ENCODE measurements at places on chromosomes 11 and 22.

DNA sequence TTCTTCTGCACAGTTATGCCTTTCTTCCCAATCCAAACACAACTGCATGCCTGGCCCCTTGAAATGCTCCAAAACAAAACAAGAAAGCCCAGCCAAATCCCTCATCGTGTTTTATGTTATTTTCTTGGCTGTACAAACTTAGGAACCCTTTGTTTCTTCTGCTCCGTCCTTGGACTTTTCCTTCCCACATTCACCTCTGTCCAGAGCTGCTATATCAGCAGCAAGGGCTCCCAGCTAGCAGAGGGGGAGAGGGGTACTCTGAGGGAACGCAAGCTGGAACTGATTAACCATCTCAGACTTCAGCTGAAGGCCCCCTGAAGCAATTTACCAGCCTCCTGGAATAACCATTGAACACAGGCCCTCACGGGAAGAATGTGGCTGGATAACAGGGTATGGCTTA is 214.7 kb downstream of the TENM4 start:
- no peak for DNase-seq

DNA sequence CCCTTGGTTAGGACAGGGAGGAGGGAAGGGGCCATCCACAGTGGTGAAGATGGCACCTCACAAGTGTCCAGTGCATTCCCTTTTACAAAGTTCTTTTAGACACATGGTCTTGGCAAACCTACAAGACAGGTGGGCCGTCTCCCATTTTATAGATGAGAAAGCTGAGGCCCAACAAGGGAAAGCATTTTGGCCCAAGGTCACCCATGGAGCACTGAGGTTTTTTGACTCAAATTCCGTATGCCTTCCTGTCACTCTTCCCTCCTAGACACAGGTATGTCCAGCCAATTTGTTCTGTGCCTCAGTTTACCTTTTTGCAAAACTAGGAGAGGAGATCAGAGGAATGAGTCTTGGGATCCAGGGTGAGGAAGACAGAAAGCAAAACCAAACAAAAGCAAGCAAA is 1.2 kb downstream of the C1QTNF4 start:
- no peak for DNase-seq

- DNase-seq: no peak
Observed at GRCh38 chr11:2488004-2488403, 43.2 kb downstream of the KCNQ1 start.

DNA sequence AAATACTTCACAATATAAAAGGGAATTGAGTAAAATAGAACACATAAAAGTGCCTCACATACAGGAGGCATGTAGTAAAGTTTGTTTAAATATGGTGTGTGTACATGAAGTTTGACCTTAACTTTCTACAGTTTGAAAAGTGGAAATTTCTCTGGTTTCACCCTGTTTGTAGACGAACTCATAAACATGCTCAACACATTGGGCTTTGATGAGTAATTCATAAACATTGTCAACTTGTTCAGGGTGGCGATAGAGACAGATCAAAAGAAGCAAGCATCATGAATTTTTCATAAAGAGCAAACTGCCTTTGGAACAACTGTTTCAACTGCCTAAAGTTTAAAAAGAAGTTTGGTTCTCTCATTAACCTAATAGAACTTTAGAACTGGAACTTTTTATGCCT is 9.1 kb downstream of the SLN start:
- DNase-seq: no peak

GRCh38 chr11:130243816-130244215 is 70.9 kb downstream of the ZBTB44 start:
- no peak for DNase-seq

DNA sequence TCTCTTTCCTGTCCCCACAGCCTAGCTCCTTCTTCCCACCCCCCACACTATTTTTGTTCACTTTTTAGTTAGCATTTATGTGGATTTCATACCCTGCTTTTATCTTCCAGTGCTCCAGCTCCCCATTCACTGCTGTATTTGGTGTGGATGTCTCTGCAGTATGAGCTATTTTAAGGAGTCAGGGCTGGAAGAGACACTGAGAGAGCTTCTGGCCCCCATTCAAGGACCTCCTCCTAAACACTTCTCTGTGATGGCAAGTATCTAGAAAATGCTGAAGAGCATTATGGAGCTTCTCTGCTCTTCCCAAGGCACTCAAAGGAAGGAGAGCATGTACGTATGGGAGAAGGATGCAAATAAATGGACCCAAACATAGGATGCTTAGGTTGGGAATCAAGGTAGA is 79.5 kb downstream of the RAB30 start:
- no peak for DNase-seq

DNA sequence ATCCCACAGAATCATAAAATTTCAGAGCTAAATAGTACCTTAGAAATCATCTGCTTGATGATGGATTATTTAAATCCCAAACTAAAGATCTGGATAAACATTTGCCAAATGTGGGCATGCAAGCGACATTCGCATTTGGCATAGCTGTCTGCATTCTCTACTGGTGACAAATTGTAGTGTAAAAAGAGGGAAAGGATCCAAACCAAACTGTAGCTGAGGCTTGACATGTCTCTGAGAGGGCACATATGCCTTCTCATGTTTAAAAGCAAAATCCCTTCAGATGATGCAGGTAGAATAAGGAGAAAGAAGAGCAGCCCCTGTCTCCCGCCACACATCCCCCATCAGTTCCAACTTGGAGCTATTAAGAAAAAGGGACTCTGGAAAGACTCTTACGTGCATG is 257.5 kb upstream of the MTNR1B start:
- no peak for DNase-seq

- DNase-seq: no peak
Observed at GRCh38 chr22:19546680-19547079, 22.5 kb upstream of the CLDN5 start.

GRCh38 chr11:123292647-123293046 is 97.6 kb upstream of the CLMP start:
- no peak for DNase-seq

DNA sequence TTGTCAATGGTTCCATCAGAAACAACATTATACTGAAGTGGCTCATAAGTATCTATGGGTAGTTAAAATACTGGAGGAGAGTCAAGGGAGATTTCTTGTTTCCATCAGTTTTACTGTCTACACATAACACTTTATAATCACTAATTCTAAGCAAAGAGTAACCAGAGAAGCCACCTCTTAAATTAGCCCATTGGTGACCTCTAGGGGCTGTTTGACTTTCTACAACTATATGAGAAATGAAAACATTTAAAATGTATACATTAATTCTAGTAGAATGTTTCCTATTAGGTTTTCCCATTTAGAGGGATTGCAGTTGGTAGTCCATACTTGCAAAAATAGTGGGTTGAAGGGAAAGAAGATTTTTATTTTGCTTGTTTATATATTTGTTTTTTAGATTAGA is 504.3 kb downstream of the FAM181B start:
- DNase-seq: no peak

- DNase-seq: peak; percentile 33
Observed at GRCh38 chr11:3049430-3050243, 7.6 kb downstream of the CARS1 start.
